ENCODE measurements at places on chromosomes 12 and 14.

DNA sequence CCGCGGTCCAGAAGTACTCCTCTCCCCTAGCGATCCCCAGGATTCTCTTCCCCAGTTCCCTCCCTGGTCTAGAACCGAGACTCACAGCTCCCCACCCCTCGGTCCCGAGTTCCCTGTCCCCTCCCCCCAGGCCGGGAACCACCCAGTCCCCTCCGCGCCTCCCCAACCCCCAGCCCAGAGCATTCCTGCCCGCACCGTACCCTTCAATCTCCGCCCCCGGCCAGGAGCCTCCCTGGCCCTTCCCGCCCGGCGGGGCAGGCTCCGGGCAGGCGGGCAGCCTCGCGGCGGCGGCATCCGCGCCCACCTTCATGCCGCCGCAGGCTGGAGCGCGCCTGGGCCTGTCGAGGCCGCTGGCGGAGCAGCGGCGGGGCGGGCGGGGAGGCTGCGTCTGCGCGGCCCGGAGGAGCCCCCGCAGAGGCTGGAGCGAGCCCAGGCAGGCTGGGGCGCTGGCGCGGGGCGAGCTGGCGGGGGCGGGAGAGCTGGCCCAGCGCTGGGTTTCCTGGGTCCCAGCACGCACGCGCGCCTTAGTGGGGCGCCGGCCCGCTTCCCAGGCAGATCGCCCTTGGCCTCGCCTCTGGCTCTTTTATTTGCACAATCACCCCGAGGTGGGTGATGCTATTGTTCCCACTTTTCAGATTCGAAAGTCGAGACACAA lies 22.2 kb upstream of the GPR132 start:
- no peak for DNase-seq

DNA sequence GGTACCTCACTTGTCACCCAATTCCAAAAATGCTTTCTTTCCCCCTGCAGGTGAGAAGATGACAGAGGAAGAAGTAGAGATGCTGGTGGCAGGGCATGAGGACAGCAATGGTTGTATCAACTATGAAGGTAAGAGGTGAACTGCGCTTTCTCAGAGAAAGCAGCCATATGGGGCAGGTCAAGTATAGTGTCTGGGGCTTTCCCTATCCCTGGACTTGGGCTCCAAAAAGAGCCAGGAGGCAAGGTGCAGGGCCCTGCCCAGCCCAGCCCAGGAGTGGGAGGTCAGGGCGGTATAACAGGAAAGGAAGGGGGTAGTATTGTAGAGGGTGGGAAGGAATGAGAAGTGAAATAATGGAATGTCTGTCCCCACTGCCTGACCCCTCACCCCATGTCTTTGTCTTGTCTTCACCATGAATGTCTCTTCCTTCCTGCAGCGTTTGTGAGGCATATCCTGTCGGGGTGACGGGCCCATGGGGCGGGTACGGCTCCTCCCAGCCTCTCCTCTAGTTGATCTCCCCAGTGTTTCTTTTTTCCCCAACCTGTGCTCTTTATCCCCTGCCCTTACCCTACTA lies 2.1 kb downstream of the MYL6 start:
- peak; percentile 75 for DNase-seq

DNA sequence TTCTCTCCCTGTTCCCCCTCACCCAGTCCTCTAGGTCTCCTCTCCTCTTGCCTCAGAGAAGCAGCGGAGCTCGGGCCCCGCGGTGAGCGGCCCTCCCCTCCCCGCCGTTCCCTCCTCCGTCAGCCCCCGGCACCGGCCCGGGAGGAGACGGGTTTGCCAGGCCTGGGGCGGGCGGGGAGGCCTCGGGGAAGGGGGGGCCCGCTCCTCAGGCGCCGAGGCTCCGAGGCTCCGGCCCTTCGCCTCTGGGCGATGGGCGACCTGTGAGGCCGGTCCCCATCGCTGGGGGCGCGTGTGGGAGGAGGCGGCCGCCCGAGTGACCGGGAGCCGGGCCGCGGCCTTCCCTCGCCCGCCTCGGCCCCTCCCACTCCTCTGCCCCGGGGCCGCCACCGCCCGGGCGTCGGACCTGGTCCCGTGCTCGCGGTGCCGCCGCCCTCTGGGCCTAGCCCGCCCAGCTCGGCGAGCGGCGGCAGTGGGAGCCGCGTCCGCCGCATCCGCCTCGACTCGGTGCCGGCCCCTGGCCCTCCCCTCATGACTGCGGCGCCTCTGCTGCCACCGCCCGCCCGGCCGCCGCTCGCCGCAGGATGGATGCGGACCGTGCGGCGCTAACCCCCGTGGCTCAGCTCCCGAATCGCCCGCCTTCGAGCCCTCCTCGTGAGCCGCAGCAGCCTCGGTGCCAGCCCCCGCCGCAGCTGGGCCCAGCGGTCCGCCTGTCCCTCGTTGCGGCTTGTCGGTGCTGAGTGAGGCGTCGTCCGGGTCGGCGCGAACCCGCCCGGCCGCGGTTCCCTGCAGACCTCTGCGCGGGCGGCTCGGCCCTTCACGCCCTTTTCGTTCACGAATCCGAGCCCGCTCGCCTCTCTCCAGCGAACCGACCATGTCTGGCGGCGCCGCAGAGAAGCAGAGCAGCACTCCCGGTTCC lies 574 bp downstream of the WNK1 start:
- no peak for DNase-seq

- no peak for DNase-seq
Measured at GRCh38 chr12:89267404-89267803, 84.9 kb downstream of the DUSP6 start.

DNA sequence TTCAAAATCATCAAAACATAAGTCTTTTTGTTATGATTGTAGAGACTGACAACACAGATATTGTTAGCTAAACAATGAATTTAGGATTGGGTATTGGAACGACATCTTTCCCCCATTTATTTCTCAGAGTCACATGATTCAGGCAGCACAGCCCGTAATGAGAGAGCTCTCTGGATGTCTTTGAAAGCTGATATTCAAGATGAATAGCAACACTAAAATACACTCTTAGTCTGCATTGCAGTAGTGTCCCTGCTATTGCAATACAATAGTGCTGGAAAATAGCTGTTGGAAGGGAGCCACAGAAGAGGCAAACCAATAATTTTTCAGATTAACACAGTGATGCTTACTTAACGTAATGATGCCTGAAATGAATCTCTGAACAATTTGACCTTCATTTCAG lies 9.9 kb downstream of the GTSF1 start:
- DNase-seq, result no peak

- DNase-seq, result no peak
Measured at GRCh38 chr14:75699331-75699730, 38.3 kb downstream of the TTLL5 start.

DNA sequence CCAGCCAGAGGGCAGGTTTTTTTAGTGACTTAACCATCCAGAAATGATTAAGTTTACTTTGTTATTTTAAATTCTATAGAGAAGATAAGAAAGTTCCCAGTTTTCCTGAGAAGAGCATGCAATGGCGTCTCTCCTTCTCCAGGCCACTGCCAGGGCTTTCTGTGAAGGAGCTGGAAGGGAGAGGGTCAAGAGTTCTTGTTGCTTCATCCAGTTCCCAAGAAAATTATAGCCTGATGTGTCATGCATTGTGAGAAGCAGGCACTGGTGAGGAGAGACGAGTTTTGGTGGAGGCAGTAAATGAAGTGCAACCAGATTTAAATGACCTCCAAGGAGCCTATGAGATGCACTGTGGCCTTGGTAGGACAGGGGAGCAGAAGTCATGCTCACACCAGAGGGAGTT lies 14.2 kb downstream of the ELK3 start:
- no peak for DNase-seq

- no peak for DNase-seq
Measured at GRCh38 chr14:68967459-68967940, 11.6 kb downstream of the ACTN1 start.
